Occipital lobe (tissue), 3 donors: ENCODE measurements at places on chromosomes 5 and 9.

GRCh38 chr9:89675058-89675742, 70.4 kb downstream of the GADD45G start:
- no peak for DNase-seq

DNA sequence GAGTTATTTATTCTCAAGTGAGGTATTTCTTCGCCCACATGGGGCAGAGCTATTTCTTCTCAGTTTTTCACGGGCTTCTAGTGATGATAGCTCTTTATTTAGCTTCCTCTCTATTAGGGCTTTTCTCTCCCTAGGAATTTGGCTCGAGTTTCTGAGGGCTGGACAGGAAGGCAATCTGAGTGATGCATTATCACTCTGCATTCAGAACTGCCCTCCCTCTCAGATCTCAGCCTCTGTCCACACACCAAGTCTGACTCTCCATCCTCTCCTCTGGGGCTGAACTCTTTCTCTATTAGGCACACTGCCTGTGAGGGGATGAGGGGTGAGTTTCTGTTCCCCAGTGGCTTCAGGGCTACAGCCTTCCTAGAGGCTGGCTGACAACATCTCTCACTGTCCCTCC, 14.9 kb upstream of the SCAMP1 start:
- DNase-seq, result no peak

DNA sequence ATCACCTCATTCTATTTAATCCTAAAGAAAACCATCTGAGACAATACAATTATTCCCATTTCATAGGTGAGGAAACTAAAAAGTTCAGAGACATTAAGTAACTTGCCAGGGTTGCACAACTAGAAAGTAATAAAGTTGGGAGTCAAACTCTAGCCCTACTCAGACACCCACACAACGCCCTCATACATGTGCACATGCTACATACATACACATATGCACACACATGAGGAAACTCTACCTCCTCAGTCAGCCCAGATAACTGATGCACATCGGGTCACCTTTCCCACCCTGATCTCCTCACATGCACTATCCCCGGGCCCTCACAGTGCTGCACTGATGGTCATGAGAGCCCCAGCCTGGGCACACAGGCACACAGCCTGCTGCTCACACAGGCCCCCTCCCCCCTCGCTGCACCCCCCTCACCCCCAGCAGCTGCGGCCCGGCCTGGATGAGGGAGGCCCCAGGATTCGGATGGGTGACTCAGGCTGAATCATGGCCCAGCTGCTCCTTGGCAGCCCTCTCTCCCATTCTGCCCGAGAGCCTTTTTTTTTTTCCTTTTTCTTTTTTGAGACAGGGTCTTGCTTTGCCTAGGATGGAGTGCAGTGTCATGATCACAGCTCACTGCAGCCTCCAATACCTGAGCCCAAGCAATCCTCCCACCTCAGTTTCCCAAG, 5.0 kb upstream of the GPRIN1 start:
- no peak for DNase-seq

DNA sequence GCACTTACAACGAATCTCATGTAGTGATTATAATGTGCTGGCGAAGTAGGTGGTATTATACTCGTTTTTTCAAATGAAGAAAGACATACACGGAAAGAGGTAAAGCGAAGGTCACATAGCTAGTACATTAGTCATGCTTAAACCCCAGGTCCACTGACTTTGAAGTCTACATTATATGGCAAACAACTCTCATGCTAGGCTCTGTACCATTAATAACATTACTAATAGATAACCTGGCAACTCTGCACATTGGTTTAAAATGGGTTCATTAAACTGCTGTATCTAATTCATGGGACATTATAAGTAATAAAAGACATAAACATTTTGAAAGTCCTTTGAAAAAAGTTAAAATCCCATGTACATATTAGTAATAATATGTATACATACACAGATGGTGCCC, 21.2 kb downstream of the FYB1 start:
- no peak for DNase-seq

- no peak for DNase-seq
These were observed 2.3 kb upstream of the GNAQ start for GRCh38 chr9:78033870-78034269.

GRCh38 chr9:115035841-115036612, 81.9 kb downstream of the TNC start:
- DNase-seq, result no peak

- DNase-seq, result no peak
These were observed 37.1 kb downstream of the MAP3K1 start for GRCh38 chr5:56852228-56853000.

GRCh38 chr9:128211186-128211980, 8.2 kb downstream of the DNM1 start:
- no peak for DNase-seq

- DNase-seq, result no peak
These were observed 75.1 kb downstream of the FGF18 start for GRCh38 chr5:171494452-171495121.

DNA sequence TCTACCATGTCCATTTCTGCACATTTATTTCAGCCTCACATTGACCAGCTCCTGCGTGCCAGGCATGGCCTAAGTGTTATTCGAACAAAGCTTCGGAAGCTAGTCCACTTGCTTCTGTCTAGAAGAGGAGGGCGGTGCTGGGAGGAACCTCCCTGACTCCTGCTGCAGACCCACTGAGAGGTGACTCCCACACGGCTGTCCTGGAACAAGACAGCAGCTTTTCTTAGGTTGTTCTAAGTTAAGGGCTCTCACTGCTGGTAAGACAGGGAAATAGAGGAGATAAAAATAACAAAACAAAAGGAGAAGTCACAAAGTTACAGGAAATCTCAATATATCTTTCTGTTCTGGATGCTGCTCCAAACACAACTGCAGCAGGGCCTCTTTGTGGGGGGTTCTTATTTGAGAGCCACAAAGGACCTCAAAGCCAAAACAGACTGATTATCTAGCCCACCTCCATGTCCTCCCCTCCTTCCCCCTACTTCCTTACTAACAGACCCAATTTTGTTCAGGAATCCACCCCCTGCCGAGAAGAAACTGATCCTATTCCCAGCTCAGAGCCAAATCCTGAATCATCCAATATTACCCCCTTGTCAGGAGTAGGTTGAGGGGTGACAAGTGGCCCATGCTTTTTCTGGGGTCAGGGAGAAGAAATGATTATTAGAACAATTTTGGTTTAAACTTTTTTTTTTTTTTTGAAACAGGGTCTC, 28.4 kb upstream of the KCNIP1 start:
- no peak for DNase-seq

- no peak for DNase-seq
These were observed 4.1 kb upstream of the PTBP3 start for GRCh38 chr9:112337547-112337946.

GRCh38 chr5:31459594-31459993, 72.3 kb downstream of the DROSHA start:
- DNase-seq, result no peak

GRCh38 chr9:91495450-91495849, 71.8 kb upstream of the NFIL3 start:
- DNase-seq, result no peak

DNA sequence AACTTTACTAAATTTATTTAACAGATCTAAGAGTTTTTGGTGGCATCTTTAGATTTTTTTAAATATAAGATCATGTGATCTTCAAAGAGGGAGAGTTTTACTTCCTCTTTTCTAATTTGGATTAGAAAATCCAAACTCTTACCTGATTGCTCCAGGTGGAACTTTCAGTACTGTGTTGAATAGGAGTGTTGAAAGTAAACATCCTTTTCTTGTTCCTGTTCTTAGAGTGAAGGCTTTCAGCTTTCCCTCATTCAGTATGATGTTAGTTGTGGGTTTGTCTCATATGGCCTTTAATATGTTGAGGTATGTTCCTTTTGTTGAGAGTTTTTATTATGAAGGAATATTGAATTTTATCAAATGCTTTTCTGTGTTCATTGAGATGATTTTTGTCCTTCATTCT, 650.0 kb upstream of the SGCD start:
- DNase-seq, result no peak

DNA sequence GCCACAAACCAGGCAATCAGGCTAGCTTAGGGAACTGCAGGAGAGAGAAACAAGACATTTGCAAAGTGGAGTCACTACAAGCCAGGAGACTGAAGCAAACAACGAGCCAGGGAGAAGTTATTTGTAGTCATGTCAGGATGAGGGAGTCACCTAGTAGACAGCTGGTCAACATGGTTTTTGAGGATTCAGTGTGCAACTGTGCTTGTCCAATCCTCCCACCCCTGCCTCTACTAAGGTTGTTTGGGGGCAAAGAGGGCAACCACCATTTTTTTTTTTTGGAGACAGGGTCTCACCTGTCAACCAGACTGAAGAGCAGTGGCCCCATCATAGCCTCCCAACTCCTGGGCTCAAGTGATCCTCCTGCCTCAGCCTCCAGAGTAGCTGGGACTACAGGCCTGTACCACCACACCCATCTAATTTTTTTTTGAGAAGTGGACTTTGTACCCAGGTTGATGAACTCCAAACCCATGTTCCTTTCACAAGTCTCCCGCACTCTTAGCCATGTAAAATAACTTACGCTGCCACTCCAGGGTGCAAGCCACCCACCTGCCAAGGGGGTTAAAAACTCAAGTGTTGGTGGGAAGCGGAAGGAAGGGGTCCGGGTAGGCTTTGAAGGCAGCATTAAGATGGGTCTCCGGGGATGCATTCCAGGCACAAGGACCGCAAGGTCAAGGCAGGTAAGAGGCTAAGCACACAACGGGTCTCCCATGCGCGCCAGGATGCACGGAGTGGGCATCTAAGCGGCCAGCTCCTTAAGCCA, 995 bp downstream of the RPL35 start:
- no peak for DNase-seq

- no peak for DNase-seq
These were observed 261.5 kb downstream of the FANCC start for GRCh38 chr9:95055851-95056551.

DNA sequence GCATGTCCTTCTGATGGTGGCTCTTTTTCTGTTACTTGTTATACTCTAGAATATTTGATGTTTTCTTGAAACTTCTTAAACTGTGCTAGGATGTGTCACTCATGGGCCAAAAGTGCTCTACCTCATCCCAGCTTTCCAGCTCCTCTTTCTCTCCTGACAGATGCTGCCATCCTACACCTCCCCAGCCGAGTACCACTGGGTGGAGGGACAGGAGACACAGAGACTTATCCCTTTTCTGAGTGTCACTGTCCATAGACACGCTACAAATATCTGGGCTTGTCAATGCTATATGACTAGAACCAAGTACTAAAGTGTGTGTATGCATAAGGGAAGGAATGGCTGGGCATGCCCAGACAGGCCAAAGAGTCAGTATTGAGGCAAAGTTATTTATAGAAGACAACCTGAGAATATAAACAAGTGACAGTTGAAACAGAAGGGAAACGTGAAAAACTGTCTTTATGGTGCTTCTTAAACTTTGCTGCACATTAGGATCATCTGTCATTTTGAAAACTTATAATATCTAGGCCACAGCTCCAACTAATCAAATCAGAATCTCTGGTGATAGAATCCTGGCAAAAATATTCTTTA, 188.0 kb downstream of the CARTPT start:
- DNase-seq, result no peak

DNA sequence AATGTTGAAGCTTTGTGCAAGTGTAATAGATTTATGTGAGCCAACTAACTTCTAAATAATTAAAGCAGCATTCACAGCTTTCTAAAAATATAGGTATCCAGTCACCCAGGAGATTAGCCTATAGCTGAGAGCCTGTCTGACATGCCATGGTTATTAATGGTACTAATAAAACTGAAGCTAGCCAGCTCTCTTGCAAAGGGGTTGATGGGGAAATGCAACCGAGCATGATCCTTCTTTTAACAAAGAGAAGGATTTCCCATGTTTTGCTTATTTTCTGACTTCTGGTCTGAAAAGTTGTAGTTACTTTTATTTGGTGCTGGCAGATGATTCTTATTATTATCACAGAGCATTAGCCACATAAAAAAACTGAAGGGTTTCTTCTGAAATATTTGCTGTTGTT, 488.7 kb upstream of the CYLC2 start:
- no peak for DNase-seq

DNA sequence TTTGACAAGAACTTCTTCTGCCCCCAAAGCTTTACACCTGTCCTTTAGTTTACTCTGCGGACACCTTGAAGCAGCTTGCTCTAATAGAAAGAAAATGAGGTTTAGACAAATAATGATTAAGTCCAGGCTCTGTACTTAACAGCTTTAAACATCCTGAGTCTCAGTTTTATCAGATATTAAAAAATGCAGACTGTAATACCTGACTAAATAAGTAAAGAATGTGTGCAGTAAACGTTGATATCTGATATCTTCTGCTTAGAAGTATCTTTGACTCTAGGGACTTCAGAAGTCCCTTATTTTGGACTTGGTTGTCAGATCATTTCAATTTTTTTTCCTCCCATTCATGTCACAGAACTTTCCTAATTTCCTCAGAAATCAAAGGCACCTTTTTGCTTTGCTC, 1060.4 kb downstream of the CDH12 start:
- DNase-seq, result no peak

DNA sequence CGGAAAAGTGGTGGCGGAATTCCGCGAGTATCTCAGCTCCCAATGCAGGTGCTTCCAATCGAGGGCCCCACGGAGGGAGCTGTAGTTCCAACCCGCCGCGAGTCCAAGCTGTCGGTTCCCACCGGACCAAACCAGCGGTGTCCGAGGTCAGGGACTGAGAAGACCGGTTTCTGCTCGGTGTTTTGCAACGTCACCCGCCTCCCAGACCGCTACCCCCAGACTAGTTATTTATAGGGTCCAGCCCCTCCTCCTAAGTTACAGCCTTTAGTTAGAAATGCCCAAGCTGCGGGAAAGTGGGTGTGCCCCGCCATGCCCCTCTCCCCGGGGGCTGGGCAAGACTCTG, 677 bp upstream of the MYORG start:
- no peak for DNase-seq

GRCh38 chr5:82884821-82885471, 192.2 kb downstream of the TMEM167A start:
- no peak for DNase-seq

DNA sequence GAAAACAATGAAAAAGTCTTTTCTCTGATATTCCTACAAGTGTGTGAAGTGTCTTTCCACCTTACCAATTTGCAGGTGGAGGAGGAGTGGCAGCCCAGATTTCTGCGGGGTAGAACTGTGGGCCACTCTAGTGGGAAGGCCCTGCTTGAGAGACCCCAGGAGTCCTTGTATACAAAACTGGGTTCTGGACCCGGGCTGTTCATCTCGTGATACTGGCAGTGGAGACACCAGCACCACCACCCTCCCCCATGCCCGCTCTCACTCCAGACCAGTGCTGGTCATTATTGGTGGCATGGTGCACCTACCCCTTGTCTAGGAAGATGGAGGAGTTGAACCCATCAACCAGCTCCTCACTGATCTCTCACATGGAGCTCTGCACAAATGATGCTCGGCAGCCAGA, 16.2 kb upstream of the TDRD7 start:
- DNase-seq, result no peak

- DNase-seq, result no peak
These were observed 144.4 kb upstream of the TAS2R1 start for GRCh38 chr5:9774472-9775079.
